Stimulated activated CD4-positive, alpha-beta T cell treated with anti-CD3 and anti-CD28 coated beads, TNF-alpha, amount 100 ng/mL, for 1 hour (primary cell): ENCODE measurements at places on chromosomes 3 and 15.

- DNase-seq = peak; percentile 60
These were observed 4.0 kb downstream of the CCDC51 start for GRCh38 chr3:48435774-48436476.

DNA sequence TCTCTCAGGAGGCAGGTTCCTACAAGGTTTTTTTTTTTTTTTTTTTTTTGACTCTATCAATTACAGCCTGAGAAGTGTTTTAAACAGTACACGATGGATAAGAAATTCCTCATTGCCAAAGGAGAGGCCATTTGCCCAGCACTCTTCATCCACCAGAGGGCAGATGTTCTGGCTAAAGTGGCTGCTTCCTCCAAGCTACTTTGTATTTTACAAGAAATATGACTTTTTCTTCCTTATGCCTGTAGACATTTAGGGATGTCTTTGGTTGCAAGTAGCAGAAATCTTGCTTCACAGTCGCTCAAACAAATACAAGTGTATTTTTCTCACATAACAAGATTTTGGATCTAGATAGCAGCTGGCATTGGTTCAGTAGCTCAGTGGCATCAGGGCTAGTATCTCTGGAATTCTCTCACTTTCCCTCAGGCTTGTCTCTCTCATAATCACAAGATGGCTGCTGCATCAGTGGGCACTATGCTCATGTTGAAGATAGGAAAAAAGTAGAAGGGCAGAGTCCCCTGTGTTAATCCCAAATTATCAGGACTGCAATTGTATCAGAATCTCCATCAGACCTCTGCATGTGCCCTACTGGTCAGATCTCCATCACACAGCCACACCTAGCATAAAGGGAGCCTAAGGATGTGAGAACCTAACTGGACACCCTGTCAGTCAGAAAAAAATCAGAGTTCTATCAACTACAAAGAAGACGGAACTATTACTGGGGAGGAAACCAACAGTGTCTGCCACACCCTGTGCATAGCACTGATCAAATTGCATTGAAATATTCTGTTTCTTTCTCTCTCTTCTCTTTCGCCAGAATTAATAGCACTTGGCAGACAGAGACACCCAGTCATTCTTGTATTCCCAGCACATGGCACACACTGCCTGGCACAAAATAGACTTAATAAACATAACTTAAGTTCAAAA lies 138.9 kb upstream of the COL8A1 start:
- no peak for DNase-seq

- DNase-seq = no peak
These were observed 29.5 kb downstream of the FAM43A start for GRCh38 chr3:194715022-194715800.

- DNase-seq = no peak
These were observed 72.5 kb downstream of the WWTR1 start for GRCh38 chr3:149585401-149585726.

GRCh38 chr3:105423397-105423796 lies 56.7 kb downstream of the ALCAM start:
- no peak for DNase-seq

GRCh38 chr15:29430831-29431230 lies 161.2 kb upstream of the NSMCE3 start:
- no peak for DNase-seq

DNA sequence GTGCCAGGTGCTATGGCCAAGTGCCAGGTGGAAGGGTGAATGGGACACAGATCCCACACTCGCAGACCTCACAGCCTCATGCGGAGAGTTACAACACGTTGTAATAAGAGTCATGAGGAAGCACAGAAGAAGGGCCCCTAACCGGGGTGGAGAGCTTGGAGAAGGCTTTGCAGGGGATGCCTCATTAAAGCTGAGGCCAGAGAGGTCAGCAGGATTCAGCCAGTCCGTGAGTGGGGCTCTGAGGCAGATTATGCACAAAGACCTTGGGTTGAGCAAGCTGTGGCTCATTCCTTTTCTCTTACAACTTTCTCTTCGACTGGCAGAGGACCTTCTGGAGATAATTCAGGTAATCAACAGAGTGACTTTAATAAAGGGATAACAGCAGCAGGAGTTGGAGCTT lies 65.3 kb upstream of the SNRK start:
- DNase-seq = no peak
